ENCODE measurements at places on chromosomes 1 and 21.
A peak's percentile ranks its signal among the peaks of the same experiment; 100 is the strongest.

DNA sequence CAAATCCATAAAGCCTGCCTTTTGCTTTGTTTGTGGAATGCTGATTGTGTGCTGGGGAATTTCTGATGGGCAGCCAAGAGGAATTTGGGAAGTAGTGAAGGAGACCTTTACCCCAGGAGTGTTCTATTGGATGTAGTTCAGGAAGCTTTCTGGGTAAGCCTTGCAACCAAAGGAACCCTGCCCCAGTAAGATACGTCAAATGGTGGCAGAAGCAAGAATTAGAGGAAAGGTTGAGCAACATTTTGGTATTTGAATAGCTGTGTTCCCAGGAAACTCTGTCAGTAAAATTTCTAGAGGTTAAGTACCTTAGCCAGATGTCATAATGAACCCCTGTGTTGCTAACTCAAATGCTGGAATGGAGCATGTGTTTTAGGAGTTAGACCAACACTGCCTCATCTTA is 6.4 kb downstream of the MGST3 start:
- DNase-seq, result no peak

DNA sequence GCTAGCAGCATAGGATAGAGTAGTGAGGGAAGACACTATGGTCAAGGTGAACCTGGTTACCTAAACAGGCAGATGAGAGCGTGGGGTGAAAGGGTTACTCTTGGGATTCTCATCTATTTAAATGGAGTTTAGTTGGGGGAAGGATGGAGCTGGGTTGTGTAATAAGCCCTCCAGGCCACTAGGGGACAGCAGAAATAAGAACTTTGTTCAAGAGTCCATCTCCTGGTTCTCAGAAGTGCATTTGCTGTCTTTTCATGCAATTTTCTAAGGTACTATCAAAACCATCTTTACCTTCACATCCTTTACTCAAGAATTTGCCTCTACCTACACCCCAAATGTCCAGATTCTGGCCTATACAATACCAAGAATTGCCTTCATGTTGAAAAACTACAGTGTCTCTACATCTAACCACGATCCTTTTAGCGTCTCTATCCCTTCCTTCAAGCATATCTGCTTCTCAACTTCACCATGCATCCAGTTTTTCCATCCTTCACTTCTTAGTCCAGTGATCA is 28.0 kb downstream of the SLAMF1 start:
- DNase-seq, result no peak

GRCh38 chr1:63004868-63005267 is 220.9 kb downstream of the ATG4C start:
- DNase-seq, result no peak

- DNase-seq, result no peak
Observed at GRCh38 chr1:3249231-3249630, 180.2 kb downstream of the PRDM16 start.

DNA sequence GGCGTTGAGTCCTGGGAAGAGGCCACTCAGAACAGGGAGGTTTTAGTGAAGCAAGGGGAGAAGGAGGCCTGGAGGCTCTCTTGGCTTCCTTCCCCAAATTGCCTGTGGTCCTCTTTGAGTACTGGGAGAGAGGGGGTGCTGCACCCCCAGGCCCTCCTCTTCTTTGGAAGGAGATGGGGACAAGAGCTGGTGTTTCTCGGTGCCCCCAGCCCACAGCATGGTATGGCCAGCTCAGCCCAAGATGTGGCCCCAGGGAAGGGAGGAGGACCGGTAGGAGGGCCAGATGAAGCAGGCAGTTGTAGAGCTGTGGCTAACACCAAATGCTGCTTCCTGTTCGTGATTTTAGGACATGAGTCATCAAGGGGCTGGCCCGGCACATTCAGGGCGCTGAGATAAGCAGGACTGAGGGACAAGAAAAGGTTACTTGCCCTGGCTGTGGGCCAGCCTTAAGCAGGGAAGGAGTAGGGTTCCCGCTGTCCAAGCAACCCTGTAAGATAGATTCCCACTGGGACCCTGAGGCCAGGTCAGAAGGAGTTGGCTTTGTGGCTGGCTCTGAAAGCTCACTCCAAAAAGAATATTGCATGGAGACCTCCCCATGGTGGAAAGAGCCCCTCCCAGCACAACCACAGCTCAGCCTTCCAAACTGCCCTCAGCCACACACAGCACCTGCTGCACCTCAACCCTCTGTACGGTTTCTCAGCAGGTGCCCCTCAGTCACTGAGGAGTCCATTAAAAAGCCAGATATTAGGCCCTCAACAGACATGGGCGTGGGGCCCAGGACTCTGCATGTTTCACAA is 4.9 kb upstream of the TNFRSF1B start:
- DNase-seq, result peak; percentile 77

- no peak for DNase-seq
Observed at GRCh38 chr1:54428837-54429518, 22.8 kb upstream of the SSBP3 start.

DNA sequence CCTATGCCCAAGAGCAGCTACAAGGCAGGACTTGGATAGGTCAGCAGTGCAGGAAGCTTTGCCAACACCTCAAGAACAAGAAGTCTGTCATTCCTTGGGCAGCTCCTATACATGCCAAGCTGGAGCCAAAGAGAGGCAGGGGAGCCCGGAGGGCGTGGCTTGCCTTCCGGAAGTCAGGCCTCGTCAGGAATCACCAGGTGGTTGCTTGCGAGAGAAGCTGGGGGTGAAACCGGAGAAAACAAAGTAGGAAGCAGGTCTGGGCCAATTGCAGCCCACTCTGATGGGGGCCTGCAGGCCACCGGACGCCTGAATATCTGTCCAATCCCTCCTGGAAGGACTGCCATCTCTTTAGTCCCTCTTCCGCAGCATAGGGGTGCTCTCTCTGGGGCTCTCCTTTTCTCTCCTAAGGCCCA is 794 bp upstream of the FAM76A start:
- peak; percentile 1 for DNase-seq

DNA sequence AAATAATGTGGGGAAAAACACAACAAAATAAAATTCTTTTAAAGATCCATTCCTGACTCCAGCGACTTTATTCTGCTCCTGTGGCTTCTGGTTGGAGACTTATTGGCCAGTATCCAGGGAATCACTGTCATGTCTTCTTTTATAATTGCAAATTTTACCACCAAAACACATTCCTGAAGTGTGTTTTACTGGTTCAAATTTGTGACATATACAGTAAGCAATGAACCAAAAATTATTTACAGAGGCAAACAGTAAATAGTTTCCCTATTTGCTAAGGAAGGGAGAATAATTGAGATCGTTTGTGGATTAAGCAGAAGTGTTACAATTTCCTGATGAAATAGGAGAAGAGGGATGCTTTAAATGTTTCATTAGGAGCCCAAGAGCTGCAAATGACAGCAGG is 118.7 kb downstream of the ZNF281 start:
- DNase-seq, result no peak

DNA sequence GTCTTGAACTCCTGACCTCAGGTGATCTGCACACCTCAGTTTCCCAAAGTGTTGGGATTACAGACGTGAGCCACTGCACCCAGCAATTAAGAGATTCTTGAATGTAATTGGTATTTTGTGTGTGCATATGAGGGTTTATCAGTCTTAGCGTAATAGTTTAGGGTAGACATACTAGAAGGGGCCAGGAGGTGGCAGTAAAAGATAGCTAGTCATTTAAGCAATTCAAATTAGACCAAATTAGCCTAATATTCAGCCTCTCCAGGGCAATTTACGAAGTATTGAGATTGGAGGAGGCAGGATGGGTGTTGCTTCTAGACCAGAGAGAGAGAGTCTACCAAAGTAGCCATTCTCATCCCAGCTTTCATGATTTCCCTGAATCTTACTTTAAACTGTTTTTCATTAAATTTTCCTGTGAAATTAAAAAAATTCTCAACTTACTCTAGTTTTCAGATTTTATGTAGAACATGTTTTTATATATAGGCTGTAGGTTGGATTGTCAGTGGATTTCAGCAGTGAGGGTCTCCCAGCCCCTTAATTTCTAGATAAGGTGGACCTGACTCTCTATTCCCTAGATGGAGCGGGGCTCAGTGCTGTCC is 119.7 kb downstream of the HHAT start:
- DNase-seq, result no peak

- DNase-seq, result peak; percentile 80
Observed at GRCh38 chr1:26358411-26359384, 4.8 kb upstream of the CRYBG2 start.

- DNase-seq, result no peak
Observed at GRCh38 chr1:73674945-73675561, 522.9 kb downstream of the LRRIQ3 start.

DNA sequence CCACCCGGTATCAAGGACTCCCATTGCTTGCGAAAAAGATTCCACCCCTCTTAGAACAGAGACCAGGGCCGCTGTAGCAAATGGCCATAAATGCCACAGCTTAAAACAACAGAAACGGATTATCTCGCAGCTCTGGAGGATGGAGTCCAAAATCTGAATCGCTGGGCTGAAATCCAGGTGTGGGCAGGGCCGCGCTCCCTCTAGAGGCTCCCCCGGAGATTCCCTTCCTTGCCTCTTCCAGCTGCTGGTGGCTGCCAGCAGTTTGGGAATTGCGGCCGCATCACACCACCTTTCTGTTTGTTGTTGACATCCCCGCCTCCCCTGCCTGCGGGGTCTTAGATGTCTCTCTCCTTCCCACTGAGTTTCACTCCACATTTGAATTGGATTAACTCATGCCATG is 15.6 kb downstream of the PDE9A start:
- DNase-seq, result no peak

DNA sequence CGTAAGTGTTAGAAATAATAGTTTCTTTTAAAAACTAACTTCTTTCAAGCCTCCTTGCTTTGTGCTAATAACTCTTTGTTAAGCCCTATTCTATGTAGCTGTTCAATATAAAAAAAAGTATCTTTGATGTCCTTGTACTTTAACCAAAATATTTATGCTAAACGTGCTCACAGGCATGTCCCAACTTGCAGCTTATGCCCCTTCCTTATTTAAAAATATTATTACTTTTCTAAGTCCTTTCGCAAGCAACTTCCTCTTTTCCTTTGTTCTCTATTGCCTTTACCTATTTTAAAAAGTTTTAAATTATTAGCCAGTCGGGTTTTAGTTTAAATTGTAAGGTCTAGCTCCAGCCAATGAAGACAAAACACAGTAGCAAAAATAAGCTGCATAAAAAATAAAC is 43.4 kb upstream of the NBPF3 start:
- no peak for DNase-seq

DNA sequence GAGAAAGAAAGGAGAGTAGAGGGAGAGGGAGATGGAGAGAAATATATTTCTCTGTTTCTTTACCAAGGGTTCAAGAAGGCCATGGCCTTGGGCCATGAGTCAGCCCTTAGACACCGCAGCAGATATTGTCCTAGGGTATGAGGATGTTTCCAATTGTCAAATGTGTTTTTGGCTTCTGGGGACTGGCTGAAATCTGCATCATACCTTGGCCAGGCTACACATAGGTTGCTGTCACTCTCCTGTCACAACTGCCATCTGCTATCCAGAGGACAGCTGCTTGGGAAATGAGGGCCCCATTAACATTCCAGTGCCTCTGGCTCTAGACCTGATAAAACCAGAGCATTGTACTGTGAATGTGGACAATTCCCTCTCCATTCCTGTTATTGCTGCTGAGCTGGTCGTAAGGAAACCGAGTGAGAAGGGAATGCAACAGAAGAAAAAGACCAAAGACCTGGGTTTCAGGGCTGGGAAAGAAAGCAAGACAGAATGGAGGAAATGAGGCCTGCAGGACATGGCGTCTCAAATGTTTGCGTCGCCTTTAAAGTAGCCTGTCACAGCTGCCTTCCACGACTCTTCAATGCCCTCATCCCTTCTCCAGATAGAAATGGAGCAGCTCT is 8.8 kb upstream of the PIGC start:
- no peak for DNase-seq

GRCh38 chr1:215517441-215517891 is 49.6 kb upstream of the KCTD3 start:
- DNase-seq, result no peak

DNA sequence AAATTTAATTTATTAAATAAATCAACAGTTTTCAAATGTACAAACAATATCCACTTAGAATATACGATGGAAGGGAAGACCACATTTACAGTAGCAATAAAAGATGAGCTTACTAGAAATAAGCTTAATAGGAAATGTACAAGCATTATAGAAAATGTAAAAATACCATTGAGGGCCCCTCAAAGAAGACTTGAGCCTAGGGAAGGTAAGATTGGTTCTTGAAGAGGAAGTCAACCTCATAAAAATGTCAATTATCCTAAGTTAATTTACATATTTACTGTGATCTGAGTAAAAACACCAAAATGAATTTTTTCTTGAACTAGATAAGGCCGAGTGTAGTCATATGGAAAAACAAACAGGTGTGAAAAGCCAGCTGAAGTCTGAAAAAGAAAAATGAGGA is 39.7 kb upstream of the TRIM67 start:
- no peak for DNase-seq

DNA sequence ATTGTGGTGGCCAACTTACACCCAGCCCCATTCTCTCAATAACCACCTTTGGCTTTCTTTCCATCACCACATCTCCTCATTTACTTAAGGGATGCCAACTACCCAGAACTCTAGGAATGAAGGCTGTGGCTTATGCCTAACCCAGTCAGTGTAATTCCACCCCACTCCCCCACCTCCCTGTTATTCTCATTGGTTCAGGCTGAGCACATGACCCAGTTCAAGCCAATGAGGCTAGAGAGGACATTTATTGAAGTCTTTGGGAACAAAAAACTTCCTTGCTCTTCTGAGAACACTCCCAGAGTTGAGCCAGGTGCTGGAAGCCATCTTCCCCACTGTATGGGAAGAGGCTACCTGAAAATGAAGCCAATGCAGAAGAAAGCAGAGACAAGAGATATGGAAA is 22.8 kb upstream of the CD2 start:
- no peak for DNase-seq

GRCh38 chr1:47637111-47637685 is 199.4 kb downstream of the FOXD2 start:
- DNase-seq, result no peak

- DNase-seq, result no peak
Observed at GRCh38 chr1:107840725-107841124, 124.3 kb downstream of the VAV3 start.

DNA sequence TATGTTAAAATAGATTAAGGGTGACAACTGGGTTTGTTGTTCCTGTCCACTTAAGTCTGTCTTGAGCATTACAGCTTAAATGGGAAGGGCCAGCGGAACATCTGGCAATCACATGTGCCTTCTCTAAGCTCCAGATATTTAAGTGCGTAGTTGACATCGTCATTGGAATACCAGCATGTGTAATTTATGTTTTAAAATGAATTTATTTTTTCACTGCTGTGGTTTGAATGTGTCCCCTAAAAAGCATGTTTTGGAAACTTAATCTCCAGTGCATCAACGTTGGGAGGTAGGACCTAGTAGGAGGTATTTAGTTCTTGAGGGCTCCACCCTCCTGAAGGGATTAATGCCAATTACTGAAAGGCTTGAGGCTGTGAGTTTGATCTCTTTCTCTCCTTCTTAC is 13.4 kb downstream of the ZCCHC17 start:
- no peak for DNase-seq

- DNase-seq, result no peak
Observed at GRCh38 chr21:45439901-45440461, 35.0 kb downstream of the COL18A1 start.

DNA sequence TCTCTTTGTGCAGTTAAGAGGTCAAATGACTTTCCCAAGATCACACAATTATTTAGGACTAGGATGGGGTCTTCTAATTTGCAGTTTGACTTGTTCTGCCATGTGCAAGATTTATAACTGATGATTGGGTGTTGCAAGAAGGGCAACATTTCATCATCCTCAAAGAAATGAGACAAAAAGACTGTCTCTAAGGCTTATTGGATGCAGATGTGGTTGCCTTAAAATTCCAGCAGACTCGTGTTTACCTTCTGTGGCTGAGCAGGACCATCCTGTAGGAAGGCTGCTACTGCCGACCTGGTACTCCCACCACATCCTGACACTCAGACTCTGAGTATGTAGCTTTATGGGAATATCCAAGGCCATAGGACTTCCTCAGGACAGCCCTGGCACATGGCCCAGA is 99.9 kb upstream of the SGIP1 start:
- DNase-seq, result no peak

GRCh38 chr1:43134068-43134467 is 38.0 kb downstream of the EBNA1BP2 start:
- DNase-seq, result no peak

All from stimulated activated CD4-positive, alpha-beta T cell treated with anti-CD3 and anti-CD28 coated beads, Interleukin-4, amount 100 ng/mL, for 4 hours (primary cell).